ENCODE measurements at places on chromosomes 2 and 18. TPM values are rescaled to one million over a fixed set of nuclear protein-coding genes. Genes with fewer than 3 reads are reported as not detected.
A peak's percentile ranks its signal among the peaks of the same experiment; 100 is the strongest.

DNA sequence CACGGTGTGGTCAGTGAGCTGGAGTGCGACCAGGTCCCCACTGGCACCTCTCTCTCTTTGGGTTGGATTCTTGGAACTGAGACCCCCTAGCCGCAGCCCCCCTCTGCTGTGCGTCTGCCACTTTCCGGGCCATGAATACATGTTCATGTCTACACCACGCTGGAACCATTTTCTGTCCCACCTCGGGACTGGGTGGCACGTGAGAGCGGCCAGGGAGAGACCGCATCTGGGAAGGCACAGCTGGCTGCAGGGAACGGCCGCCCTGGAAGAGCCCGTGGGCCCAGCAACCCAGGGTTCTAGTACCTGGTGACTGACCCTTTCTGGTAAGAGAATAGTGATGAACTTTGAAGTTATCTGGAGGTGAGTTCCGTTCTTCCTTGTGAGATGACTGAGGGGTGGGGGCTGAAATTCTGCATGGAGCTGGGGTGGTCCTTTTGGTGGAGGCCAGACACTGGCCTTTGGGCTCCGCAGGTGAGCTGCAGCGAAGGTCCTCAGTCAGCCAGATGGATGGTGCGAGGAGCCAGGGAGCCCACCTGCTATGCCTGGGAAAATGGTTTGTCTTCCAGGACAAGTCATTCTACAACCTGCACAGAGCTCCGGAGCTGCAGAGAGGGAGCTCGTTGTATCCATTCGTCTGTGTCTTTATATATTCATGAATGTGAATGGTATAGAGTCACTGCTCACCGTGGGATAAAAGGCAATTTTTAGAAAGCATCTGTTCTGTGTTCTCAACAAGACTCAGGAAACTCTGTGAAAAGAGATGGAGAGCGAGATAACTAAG lies 223.5 kb downstream of the NDUFA10 start:
- DNase-seq = no peak

The TMEM200C gene
- total RNA-seq = 0.25 TPM

GRCh38 chr2:28080911-28081310 lies 190.4 kb downstream of the BABAM2 start:
- DNase-seq = no peak

GRCh38 chr2:36554531-36554930 lies 43.4 kb downstream of the FEZ2 start:
- DNase-seq = no peak

DNA sequence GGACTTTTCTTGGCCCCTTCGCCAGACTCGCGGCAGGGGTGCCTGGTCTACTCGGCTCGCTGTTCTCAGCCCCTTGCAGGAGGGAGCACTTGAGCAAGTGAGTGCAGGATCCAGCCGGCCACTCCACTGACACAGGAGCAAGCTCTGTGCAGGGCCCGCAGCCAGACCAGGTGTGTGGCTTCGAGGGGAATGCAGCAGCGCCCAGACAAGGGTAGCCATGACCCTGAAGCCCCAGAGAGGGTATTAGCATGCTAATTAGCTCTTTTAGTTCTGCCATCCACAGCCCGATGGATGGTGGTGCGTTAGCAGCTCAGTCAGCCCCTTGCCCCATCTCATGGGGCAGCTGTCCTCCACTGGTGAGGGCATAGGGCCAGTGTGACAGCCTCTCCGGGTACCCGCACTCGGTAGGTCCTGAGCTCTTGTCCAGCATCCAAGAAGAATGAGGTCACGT lies 103.2 kb upstream of the HS6ST1 start:
- DNase-seq = peak; percentile 25

DNA sequence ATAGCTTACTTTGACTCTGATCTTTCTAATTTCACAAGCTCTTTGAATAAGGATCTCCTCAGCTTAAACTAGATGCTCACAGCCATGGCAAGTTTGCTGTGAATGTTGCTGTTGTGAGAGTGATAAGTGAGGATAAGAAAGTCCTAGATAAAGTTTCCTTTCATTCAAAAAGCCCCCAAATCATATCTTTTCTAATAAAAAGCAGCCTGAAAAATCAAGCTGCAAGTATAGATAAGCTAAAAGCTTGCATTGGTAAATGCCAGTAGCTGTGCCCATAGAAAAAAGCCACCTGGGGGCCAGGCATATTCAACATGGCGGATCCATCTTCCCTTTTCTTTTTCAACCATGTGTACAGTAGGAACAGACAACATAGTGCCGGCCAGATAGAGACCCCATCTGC lies 4.3 kb downstream of the NLRC4 start:
- no peak for DNase-seq

The CDH19 gene
- 8.0 TPM for total RNA-seq

GRCh38 chr2:74221604-74222299 lies 23.3 kb downstream of the MTHFD2 start:
- no peak for DNase-seq

- DNase-seq = no peak
These were observed 565.7 kb upstream of the ZEB2 start for GRCh38 chr2:145085612-145086011.

GRCh38 chr2:196284144-196284844 lies 112.9 kb upstream of the STK17B start:
- DNase-seq = no peak

- DNase-seq = no peak
These were observed 85.0 kb downstream of the ITGA4 start for GRCh38 chr2:181542170-181542569.

The UGT1A1 gene
- not detected for total RNA-seq

- no peak for DNase-seq
These were observed 996 bp downstream of the PTCD3 start for GRCh38 chr2:86107031-86107430.

The VIT gene
- total RNA-seq = 0.17 TPM

DNA sequence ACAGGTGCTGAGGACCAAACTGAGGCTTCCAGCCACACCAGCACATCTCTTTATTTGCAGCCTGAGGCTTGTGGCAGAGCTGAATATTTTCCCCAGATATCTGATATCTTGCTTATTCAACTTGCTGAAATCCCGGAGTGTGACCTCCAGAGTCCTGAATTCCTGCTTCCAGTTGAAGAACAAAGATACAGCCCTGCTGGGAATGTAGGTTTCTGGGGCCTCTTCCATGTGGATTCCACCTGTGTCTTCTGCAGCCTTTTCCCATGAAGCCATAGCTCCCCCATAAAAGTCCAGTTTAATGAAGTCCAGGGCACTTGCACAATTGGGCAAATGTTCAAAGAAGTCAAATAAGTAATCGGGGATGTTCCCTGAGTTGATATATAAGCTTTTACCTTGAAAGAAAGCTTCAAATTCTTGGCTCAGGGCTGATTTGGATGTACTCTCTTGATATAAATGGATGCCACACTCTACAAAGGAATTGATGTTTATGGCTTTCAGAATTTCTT lies 14.9 kb downstream of the NLRC4 start:
- DNase-seq = no peak

The RALB gene
- total RNA-seq = 20.6 TPM

The KLHL14 gene
- total RNA-seq = 1.1 TPM

GRCh38 chr2:126966601-126967000 lies 67.9 kb downstream of the TEX51 start:
- no peak for DNase-seq

The LAPTM4A gene
- 69.1 TPM for total RNA-seq

- DNase-seq = no peak
These were observed 91.3 kb upstream of the GLS start for GRCh38 chr2:190789074-190790004.

DNA sequence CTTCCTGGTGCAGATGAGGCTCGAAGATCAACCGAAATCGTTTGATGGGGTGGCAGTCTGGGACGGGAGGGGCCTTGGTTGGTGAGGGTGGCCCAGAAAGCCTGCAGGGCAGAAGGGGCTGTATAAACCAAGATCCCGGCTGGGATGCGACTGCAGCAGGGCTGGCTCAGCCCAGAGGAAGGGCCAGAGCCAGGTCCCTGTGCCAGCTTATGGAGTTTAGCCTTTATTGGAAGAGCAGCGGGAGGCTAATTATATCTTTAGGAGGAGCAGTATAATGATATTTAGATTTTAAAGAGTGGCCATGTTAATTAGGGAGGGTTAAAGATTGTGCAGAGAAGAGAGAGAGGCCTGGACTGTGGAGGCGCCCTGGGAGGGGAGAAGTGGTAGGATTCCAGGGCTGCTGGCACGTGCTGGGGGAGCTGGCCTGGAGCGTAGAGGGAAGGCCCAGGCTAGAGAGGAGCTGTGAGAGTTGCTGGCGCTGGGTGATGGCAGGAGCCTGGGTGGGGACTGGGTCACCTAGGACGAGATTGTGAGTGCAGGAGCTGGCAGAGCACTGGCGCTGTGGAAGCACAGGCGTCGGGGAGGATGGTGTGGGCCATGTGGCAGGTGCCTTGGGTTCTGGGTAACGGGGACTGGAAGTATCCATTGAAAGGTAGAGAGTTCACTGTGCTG lies 25.1 kb downstream of the TRAF3IP1 start:
- no peak for DNase-seq

DNA sequence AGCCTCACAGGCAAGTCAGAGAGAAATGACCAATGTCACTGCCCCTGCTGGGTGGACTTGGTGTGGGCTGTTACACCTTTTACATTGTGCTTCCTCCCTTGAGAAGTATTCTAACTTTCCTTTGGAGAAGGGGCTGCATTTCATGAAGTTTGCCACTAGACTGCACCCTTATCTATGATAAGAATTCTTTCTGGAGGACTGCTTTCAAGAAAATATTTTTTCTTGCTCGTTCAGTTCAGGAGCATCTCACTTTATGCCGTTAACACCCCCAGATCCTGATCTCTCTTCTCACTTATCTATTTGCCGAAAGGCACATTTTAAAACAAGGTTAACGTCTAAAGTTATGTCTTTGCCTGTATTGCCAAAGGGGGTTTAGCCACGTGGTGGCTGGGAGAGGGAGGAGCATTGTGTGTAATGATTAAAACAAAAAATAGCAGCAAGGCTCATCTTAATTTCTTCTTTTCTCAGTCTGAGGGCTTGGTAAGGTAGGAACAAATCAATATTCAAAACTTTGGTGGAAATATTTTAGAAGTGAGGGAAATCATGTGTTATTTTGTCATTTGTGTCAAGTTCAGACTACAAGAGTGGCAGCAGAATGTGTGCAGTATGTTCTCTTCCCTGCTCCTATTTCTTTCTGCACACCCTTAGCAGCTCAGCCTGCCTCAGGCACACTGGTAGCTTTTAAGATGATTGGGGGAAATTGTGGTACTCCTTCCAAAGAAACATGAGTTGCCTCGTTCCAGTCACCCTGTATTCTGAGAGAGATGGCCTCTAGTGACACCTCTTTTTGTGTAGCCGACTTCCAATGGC lies 1.6 kb upstream of the IGFBP5 start:
- no peak for DNase-seq

- no peak for DNase-seq
These were observed 78.7 kb downstream of the RTTN start for GRCh38 chr18:70126832-70127231.

GRCh38 chr2:157732596-157732995 lies 103.9 kb upstream of the ACVR1C start:
- no peak for DNase-seq

GRCh38 chr18:60560071-60560470 lies 187.5 kb upstream of the MC4R start:
- no peak for DNase-seq

DNA sequence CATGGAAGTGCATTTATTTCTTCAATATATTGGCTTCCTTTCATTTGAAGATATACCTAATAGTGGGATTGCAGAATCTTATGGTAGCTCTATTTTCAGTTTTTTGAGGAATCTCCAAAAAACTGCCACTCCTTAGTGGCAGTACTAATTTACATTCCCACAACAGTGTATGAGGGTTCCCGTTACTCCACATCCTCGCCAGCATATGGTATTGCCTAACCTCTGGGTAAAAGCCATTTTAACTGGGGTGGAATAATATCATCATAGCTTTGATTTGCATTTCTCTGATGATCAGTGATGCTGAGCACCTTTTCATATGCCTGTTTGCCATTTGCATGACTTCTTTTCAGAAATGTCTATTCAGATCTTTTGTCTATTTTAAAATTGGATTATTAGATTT lies 471.9 kb upstream of the UBE2E3 start:
- DNase-seq = no peak

DNA sequence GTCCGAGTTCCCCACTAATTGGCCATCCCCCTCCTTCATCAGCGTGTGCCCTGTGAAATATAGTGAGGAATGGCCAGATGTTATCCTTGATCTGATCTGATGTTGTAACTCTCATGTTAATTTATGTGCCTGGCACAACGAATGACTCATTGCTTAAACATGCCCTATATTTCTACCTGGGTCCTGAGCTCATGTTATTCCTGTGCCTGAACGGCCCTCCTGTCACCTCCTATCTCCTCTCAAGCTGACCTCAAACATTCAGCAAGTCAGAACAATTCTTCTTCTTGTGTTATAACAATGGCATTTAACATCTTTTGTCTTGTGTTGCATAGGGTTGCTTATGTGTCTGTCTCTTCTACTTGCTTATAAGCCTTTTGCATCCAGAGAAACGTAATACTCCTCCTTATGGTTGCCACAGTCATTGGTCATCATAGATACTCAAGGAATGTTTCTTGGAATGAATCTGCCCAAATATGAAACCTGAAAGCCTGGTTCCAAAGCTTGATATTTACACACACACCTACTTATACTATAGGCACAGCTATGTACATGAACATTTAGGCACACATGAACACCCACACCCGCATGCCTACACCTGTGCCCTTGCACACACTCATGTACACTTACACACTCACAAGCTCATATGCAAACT lies 80.2 kb upstream of the PHLPP1 start:
- no peak for DNase-seq

The TUBB8B gene
- not detected for total RNA-seq

GRCh38 chr2:68738906-68739594 lies 4.4 kb downstream of the ARHGAP25 start:
- no peak for DNase-seq

DNA sequence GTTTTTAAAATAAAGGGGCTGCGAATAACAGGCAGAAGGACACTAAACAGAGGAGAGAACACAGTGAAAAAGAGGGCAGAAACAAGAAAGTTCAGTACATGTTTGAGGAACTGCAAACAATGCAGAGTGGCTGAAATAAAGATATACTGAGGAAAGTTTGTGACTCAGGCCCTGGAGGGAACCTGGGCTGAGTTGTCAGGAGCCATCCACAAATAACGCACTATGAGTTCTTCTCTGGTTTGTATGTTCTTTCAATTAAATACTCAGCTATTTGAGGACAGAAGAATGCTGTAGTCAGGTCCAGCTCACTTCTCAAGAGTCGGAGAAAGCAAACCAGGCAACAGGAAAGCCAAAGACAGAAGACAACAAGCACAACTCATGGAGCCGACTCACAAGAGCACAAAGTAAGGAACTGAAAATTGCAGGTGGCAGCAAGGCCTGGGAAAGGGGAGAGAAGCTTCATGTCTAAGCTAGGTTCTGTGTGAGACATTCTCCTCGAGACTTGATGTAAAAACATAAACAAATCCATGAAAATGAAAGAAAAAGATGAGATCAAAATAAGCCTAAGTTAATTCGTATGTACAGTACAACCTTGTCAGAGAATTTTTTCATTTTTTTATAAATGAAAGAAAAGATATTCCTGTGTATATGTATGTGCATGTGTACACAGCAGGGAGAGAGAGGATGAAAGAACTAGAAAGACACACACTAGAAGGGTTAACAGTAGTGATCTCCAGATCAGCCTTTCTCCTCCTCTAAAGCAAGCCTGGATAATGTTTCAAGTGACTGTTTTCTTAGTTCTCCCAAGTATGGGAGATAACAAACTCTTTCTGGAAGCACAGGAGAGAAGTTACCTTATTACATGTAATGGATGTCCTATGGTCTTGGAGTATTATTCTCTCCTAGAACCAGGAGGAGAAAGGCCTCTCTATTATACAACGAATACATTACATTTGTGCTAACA lies 41.5 kb downstream of the CHN1 start:
- no peak for DNase-seq
